ENCODE measurements at places on chromosomes 7 and 10.

GRCh38 chr7:157568106-157568769 is 231.4 kb downstream of the DNAJB6 start:
- DNase-seq: no peak

DNA sequence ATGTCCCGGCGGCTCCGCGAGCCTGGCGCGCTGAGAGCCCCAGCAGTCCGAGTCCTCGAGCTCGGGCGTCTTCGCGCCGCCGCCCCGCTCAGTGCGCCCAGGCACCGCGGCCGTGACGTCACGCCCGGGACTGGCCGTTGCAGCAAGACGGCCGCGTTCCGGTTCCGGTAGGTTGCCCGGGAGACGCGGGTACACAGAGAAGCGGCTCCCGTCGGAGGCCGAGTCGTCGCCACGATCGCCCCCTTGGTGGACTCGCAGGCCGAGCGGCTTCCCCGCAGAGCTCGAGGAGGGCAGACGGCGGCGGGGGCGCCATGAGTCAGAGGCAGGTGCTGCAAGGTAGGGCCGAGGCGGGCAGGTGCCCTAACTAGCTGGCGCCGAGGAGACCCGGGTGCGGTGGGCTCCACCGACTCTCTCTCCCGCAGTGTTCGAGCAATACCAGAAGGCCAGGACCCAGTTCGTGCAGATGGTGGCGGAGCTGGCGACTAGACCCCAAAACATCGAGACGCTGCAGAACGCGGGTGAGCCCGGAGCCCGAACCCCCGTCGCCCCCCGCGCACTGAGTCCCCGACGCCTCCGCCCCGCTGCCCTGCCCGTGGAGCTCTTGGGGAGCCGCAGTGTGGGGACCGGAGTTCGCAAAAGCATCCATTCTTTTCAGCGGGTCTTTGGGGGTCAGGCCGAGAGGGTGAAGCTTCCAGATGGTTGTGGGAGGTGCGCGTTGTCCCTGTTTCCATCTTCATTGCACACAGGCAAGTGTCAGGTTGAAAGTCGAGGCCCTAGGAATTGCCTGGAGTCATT is at the start of gene SPAG6:
TSS of gene SPAG6 (plus strand) at position 196 of the 795 bp plus-strand sequence. CDS start at position 312, 116 bp downstream.
- peak; percentile 81 for DNase-seq

- no peak for DNase-seq
Measured at GRCh38 chr10:82934429-82934828, 1059.4 kb downstream of the NRG3 start.

- DNase-seq: no peak
Measured at GRCh38 chr7:117639966-117640365, 160.1 kb downstream of the CFTR start.

DNA sequence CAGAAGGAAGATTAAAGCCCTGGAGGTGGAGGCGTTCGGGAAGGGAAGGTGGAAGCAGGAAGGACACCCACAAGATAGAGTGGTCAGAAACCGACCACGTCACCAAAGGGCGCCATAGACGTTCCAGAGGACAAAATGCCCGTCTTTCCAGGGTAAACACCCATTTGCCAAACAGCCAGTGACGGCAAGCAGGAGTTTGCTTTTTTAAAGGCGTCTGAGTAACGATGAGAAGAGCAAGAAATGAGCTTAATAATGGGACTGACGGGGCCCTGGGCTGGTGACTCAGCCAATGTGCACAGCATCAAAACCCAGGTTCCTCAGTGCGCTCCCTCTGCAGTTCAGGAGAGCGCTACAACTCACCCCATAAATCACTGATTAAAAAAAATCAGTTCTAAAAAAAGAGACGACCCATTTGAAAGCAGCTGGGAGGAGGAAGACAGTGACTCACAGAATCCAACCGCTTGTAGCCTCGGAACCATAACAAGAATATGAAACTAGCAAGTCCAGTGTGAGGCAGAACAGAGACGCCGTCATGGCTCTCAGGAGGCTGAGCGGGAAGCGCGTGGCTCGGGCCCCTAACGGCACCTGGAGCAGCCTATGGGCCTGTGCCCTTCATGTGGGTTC is 5.9 kb downstream of the DIP2C start:
- DNase-seq: no peak

DNA sequence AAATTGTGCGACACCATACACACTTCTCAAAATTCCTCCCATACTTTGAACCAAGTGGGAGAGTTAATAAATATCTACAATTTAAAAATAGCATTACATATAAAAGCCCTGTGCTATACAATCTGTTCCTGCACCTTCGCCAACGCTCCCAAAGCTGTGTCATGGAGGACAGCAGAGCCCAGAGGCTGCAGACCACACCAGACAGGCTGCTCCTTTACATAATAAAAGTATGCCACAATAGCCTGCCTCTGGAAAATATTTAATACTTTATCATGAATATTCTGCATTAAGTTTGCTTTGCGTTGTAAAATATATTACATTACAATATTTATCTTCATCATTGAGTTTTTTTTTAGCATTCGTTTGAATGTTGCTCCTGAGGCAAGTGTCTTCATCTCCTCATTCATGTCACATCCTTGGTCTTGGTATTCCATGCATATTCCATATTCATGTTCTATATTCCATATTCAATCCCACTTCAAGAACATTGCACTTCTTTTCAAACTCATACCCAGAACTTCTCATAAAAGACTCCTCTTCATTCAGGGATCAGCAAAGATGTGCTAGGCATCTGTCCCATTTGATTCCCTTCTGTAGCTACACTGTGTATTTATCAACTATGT is 663.9 kb downstream of the POM121L12 start:
- no peak for DNase-seq

GRCh38 chr10:91367558-91367957 is 42.6 kb upstream of the HECTD2 start:
- no peak for DNase-seq

DNA sequence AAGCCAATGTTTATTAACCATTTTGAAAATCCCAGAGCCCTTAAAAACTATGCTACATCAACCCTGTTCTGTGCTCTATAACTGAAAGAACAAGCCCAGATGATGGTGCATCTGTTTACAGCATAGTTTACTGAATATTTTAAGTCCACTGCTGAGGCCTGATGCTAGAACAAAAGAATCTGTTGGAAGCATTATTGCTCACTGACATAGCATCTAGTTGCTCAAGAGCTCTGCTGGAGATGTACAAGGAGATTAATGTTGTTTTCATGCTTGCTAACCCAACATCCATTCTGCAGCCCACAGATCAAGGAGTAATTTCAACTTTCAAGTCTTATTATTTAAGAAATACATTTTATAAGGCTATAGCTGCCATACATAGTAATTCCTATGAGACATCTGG is 181.3 kb upstream of the FEZF1 start:
- DNase-seq: no peak

- no peak for DNase-seq
Measured at GRCh38 chr10:65566906-65567305, 1358.9 kb upstream of the LRRTM3 start.

- DNase-seq: no peak
Measured at GRCh38 chr7:152633504-152633903, 42.4 kb downstream of the XRCC2 start.

DNA sequence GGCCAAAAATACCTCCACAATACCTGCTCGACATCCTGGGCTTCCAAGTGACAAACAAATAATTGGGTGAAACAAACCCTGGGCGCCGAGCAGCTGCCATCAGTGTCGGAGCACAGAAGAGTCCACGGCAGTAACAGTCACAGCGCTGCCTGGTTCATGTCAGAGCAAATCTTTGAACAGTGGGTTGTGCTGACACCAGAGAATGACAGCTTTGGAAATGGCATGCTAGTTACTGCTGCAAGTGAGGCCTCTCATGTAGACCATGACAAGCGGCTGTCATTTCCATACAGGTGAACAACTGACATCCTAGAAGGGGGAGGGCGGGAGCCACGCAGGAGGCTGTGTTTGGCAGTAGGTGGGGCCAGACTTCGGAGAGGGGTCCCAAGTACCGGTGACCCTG is 420.5 kb upstream of the GALNT17 start:
- DNase-seq: no peak

DNA sequence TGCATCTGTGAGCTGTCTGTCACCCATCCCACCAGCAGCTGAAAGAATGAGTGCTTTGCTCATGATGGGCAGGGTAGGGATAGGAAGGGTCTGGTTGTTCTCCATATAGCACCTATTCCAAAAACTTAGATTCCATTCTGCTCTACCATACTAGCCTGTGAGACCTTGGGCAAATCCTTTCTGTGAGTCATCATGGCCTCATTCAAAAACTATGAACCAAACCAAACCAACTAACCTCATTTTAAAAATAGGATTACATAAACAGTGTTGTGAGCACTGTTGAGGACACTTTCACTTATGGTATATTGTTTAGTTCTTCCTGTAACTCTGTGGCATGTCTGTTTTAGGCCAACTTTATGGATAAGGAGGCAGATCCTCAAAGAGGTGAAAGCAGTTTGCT is 30.9 kb upstream of the STEAP4 start:
- DNase-seq: no peak

DNA sequence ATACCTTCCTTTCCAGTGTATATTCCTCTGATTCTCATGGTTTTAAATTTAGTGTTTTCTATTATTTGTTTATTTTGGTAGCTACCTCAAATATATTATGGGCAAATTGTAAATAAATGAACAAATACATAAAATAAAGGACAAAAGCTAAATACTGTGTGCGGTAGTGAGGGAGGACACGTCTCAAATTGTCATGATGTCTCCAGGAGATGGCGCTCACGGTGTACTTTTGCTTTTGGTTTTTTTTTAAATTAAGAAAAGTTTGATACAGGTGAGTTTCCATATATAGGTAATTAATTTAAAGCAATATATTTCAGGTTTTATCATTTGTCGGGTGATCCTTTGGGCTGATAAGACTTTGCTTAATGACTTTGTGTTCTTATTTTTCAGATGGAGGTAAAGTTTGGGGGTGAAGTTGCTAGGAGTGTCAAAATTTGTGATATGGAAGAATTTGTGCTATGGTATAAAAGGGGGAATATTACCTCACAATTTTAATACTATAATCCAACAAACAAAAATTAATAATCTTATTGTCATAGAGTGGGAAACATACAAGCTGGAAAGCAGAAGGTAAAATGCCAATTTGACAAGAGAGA is 68.4 kb upstream of the TMEM229A start:
- peak; percentile 38 for DNase-seq

DNA sequence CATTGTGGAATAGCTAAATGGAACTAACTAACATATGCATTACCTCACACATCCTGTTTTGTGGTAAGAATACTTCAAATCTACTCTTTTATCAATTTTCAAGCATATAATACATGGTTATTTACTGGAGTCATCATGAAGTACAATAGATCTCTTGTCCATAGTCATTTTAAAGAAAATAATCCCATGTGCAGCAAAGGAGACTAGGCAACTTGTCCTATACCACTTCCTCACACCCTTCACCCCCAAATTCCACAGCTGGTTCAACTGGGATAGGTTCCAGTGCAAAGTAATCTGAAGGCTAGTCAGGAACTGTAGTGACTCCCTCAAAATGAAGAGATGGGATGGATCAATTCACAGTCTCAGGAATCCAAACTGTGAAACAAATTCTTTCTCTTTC is 176.1 kb downstream of the SGMS1 start:
- no peak for DNase-seq

DNA sequence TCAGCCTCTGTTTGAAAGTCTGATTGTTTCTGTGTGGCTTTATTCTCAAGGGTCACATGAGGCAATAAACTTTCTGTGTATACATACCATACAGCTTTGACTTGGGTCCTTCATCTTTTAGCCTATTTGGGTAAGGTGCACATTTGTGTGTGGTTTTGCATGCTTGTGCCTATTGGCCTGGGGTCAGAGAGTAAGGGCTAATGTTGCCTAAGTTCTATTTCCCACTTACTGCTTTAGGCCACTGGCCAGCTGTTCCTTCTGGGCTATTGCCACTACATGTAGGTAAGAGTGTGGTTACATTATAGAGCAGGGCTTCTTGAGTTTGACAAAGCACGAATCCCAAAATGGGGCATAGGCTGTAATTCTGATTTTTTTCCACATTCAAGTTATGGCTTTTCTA is 21.8 kb downstream of the BBIP1 start:
- no peak for DNase-seq

DNA sequence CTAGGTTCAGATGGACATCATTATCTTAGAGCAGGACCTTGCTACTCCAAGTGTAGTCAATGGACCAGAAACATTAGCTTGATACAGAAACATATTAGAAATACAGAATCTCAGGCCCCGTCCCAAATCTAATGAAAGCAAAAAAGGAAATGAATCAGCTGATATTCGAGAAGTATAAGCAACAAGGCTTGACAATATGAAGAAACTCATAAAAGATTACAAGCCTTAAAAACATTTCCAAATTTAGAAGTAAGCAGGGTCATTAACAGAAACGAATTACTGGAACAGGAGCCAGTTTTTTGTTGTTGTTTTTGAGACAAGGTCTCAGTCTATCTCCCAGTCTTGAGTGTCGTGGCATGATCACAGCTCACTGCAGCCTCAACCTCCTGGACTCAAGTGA is 40.5 kb upstream of the GSAP start:
- no peak for DNase-seq

- no peak for DNase-seq
Measured at GRCh38 chr10:126939706-126940105, 34.5 kb downstream of the DOCK1 start.

- DNase-seq: no peak
Measured at GRCh38 chr7:4834601-4835397, 27.0 kb downstream of the PAPOLB start.

DNA sequence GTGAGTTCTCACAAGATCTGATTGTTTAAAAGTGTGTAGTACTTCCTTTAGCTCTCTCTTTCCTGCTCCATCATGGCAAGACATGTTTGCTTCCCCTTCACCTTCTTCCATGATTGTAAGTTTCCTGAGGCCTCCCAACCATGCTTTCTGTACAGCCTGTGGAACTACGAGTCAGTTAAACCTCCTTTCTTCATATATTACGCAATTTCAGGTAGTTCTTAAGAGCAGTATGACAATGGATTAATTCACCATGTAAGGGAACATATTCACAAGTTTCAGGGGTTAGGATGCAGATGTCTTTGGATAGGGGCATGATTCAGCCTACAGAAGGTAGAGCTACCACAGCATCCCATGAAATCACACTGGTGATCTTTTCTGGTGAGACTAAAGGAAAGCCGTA is 174.7 kb downstream of the GPR158 start:
- no peak for DNase-seq

DNA sequence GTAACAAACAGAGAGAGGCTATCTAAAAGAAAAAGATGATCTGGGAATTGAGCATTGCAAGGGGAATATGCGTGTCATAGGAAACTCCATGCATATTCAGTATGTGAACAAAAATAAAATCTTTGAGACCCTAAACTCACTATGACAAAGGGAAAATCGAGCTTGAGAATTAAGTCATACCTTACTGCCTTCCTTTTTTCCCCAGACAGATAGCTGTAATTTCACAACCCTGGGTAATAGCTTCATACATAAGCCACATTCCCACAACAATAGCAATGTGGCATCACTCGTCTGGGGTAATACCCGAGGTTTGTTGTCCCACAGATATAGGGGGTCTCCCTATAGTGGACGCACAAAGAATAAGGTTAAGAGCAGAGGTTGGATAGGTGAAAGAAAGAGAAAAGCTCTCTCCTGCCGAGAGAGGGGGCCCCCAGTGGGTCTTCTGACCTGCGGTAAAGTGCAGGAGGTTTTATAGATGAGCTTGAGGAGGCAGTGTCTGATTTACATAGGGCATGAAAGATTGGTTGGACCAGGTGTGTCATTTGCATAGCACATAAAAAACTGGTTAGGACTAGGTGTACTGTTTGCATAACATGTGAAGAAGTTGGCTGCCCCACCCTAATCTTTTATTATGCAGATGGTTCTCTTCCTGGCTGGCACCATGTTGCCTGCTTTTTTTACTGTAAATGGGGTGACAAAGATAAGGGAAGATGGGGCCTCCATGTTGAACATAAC is 11.6 kb downstream of the CYP3A43 start:
- DNase-seq: peak; percentile 38

All from erythroblast (primary cell).